ENCODE measurements at places on chromosomes 16 and 17.

- DNase-seq: no peak
Observed at GRCh38 chr16:84686707-84687298, 13.0 kb upstream of the USP10 start.

GRCh38 chr17:29237476-29238132 lies 9.1 kb upstream of the CRYBA1 start:
- DNase-seq: no peak

DNA sequence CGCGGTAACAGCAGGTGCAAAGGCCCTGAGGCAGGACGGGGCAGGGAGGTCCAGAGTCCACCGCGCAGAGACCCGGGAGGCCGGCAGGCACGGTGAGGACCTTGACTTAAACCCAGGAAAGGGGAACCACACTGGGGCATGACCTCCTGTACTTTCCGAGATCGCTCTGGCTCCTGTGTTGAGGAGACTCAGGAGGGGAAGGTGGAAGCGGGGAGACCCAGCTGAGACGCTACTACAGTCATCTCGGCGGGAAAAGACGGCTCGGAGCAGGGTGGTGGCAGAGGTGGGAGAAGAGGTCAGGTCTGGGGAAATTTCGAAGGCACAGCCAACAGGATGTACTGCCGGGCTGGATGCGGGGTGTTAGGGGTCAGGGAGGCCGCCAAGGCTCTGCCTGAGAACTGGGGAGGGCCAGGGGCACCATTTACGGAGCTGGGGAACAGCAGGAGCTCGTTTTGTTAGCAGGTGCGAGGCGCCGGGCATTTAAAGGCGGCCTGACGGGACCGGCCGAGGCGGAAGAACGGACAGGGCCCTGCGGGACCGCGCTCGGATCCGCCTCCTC lies 22.3 kb downstream of the NPTX1 start:
- no peak for DNase-seq

- DNase-seq: no peak
Observed at GRCh38 chr17:2095536-2095910, 40.6 kb downstream of the HIC1 start.

GRCh38 chr17:81651692-81652091 lies 4.7 kb downstream of the PDE6G start:
- no peak for DNase-seq

DNA sequence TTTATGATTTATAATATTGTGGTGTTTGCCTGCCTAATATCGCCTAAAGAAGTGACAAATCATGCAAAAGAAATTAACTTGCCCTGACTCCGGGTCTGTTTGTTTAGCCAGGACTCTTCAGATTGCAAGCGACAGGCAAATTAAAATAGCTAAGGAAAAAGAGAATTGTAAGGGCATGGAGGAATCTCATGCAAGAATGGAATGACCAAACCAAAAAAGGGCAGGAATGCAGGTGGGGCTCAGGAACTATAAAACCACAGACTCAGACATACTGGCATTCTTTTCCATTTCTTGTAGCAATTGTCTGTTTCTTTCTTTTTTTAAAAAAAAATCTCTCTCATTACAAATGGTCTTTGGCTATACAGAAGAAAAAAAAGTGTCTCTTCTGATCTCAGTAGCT lies 188.1 kb upstream of the XYLT1 start:
- no peak for DNase-seq

DNA sequence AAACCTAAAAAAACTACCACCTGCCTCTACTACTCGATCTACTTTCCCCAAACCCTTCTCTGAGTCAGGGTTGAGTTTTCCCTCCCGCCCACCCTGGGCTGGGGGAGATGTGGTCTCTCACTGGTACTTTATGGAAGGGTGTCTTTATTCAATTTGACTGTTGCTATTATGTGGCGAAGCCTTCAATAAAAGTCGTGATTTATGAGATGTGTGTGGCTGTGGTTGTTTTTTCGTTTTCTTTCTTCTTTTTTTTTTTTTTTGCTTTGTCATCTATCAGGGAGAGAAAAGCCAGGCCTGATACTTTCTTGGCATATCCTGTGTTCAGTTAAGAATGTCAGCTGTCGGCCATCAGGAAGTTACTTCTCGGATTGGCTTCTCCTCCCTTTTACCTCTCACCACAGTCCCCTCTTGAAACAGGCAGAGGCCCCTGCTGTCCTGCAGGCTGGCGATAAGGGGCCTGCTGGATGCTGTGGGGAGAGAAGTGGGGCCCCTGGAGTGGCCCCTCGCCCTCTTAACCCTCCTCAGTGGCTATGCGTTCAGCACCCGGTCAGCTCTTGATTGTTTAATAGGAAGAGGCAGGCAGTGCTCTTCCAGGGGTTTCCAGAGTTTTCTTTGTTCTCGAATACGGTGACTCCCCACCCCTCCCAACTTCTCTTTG lies 123.0 kb downstream of the MSI2 start:
- DNase-seq: no peak

GRCh38 chr16:29702269-29702668 lies 23.3 kb downstream of the QPRT start:
- DNase-seq: peak; percentile 44

- DNase-seq: no peak
Observed at GRCh38 chr16:8945626-8946296, 17.9 kb downstream of the USP7 start.

DNA sequence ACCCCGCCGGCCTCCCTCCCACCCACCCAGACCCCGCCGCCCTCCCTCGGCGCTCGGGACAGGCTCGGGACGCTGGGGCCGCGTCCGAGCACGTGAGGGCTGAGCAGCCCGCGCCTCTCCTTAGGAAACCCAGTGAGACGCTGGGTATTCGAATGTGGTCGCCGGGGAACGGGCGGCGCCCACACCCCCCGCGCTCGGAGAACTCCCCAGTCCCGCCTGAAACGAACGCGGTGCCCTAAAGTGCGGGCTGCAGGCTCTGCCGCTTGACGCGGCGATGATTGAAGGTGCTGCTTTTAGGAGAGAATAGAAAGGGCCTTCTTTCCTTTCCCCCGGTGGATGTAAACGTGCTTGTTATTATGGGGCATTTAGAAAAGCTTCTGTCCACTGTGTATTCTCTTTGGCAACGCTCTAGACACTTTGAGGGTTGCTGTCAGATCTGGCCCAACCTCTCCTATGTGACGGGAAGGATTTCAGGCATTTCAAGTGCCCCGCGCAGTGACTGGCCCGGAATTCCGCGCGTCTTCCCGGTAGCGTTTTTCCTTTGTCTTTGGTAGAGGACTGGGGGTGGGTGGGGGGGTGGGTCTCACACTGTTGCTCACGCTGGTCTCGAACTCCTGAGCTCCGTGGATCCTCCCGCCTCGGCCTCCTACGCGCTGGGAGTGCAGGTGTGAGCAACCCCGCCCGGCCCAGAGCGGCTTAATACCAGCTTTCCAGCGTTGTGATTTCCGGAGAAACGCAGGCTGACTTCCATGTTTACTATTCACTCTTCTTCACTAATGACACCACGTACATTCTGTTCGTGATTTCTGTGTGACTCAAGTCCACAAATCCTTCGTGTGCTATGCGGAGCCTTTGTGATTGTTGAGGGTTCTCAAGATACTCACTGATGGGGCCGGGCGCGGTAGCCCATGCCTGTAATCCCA lies 21.8 kb upstream of the FOXK2 start:
- DNase-seq: peak; percentile 33

DNA sequence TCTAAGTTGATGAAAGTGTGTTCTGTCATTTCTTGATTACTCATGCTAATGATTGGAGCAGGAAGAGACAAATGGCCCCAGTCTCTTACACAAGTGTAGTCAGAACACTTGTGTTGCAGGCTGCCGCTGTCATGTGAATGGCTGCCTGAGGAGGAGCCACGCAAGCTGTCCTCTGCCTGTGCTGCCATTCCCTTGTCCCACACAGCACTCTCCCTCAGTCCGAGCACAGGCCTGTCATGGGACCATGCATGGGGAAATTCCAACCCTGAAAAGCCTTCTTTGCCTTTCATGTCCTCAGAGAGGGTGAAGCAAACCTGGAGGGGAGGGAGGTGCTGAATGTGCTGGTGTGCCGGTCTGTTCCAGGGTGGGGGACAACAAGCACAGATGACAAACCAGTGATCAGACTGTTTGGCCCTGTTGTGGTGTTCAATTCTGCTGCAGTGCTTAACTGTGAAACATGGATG lies 109.4 kb downstream of the MRTFB start:
- DNase-seq: no peak

DNA sequence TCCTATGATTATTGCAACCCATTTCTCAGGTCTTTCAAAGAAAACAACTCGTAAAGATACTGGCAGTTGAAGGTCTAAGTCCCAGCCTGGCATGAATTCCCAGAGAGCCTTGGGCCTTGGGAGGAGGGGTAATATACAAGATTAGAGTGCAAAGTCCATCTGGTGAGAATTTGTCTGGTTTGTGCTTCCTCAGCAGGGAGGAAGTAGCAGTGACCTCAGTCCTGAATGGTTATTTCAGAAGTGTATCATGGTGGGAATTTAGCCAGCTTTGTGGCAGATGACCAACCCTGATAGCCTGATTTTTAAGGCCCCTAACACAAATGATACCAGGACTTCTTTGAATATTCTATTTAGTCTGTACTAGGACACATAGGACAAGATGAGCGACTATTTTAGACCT lies 151.2 kb upstream of the TBX2 start:
- DNase-seq: no peak

DNA sequence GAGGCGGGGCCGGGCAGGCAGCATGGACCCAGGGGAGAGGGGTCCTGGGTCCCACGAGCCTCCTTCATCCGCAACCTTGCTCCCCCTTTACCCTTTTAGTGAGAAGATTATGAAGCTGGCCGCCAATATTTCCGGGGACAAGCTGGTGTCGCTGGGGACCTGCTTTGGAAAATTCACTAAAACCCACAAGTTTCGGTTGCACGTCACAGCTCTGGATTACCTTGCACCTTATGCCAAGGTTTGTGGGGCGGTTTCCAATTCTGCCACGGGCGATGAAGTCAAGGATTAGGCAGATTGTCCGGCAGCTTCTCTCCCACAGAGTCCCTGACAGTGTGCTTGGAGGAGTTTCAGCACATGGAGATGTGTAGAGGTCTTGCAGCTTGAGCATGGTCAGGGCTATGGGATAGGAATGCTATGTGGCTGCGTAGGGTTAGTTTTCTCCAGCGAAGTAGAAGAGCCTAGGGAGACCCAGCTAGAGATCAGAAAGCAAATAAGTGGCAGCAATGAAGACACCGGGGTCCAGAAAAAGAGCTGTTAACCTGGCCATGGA lies 598 bp downstream of the NIP7 start:
- DNase-seq: no peak

DNA sequence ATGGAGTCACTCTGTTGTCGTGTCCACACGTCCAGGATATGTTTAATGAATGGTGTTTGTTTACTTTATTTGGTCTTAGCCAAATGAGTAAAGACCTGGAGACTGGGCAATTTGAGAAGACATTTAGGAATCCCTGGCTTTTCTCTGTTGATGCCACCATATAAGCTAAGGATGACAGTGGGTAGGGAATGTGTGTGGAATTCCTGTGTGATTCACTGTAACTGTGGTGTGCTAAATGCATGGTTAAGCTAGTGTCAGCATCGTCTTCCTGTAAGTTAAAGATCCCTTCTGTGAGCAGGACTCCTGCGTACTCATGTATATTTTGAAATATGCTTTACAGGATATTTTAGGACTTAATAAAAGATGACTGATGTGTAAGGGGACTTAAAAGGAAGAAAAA lies 26.4 kb downstream of the GOSR1 start:
- no peak for DNase-seq

DNA sequence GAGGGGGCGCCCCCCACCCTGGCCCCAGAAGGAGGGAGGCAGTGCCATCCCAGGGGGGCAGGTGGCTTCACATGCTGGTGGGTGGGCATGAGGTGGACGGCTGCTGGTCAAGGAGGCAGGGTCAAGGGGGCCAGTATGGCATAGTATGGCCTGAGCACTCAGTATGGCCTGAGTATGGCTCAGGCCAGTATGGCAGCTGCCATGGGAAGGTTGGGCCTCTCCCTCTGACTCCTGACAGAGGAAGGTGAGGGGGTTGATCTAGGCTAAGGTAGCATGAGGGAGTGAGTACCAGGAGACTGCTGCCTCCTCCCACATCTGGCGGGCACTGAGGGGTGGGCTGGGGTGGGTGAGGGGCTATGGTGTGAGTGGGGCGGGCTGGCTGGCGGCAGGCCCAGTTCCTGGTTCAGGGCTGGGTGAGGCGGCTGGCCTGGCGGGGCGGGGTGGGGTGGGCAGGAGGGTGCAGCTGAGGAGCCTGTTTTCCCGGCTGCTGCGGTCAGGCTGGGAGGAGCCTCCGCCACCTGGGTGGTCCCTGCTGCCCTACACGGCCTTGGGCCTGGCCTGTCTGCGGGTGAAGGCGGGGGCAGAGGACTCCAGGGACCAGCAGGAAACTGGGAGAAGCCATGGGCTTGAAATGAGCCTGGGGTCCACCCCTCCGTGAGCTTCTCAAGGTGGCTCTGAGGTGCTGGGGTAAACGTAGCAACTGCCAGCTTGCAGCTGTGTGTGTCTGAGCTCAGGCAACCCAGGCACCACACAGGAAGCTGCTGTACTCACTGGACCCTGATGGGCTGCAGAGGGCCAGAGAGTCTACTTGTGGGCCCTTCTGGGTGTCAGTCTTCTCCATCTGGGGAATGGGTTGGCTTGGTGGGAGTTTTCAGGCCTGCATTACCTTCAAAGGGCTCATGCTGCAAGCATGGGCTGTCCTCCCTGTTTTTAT lies 57.0 kb downstream of the RAI1 start:
- DNase-seq: no peak

GRCh38 chr17:65984299-65984698 lies 207.6 kb downstream of the CEP112 start:
- DNase-seq: no peak

GRCh38 chr16:46828292-46828691 lies 2.7 kb downstream of the C16orf87 start:
- DNase-seq: no peak

DNA sequence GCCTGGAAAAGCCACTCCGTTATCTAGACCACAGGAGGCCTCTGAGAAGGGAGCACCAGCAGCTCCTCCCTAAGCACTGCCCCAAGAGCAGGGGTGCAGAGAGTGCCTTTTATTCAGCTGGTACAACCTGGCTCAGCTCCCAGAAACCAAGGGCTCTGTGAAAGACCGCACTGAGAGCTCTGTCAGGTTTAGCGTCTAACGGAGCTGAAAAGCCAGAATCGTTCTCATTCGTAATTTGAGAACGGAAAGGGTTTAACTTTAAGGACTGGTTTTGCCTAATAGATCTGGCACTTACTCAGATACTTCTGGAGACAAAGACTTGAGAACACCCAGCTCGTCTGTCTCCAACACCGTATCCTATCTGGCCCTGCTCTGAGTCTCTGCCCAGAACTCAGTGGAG lies 13.5 kb downstream of the MPG start:
- DNase-seq: no peak

Data from effector CD4-positive, alpha-beta T cell (primary cell).